LHCN-M2 (cell line): ENCODE measurements at places on chromosomes 1 and 21. TPM values are rescaled to one million over a fixed set of nuclear protein-coding genes. Genes with fewer than 3 reads are reported as not detected.

DNA sequence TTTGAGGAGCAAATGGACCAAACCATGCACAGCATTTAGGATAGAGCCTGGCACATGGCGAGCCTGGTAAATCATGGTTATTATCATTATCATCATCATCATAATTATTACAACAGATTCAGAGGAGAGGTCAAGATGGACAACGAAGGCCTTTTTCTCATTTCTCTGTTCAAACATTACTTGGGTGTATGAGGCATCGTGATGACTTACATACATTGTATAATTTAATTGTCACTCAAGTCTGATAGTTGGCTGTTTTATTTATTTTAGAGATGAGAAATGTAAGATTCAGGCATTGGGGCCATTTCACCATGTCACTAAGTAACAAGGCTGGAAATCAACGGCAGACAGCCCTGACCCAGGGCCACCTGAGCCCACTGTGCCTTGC, 68.1 kb downstream of the SLC35F3 start:
- DNase-seq, result no peak

GRCh38 chr21:45405271-45405818, 380 bp downstream of the COL18A1 start:
- DNase-seq, result no peak

DNA sequence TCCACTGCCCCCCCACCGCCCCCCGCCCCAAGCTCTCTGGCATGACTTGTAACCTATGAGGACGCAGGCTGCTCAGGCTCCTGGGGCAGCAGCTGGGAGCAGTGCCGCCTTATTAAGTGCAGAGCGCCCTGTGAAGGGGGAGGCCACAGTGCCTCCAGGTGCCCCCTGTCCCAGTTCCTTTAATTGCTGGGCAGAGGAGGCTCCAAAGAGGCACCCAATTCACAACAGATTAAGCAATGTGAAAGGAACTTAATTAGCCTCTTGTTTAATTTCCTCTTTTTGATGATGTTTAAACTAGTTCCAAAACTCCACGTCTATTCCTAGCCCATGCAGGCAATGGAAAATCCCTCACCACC, 3.0 kb downstream of the RXFP4 start:
- DNase-seq, result no peak

DNA sequence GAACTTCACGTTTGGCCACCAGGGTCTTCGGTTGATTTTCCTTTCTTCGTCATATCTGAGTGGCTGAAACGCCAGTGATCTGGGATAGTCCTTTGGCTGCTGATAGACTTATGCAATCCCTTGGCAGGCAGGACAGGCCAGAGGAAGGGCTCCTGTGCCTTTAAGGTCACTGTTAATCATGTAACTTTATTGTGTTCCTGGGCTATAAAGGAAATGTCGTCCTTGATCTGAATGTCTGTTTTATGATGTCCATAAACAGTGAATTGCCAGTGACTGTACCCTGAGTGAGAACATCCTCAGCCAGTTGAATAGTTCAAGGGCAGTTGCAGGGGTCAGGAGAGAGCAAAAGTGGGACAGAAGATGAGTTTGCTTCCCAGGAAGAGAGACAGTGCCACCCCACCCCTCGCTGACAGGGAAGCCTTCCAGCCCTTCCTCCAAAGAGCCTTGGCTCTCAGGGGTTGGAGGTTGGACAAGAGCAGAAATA, 68.0 kb downstream of the PDE9A start:
- peak; percentile 9 for DNase-seq

GRCh38 chr1:232585486-232585885, 44.4 kb downstream of the SIPA1L2 start:
- no peak for DNase-seq

- no peak for DNase-seq
These were observed 1.5 kb downstream of the CD58 start for GRCh38 chr1:116569381-116569670.

- no peak for DNase-seq
These were observed 24.4 kb upstream of the ZC3H12A start for GRCh38 chr1:37449936-37450335.

- peak; percentile 91 for DNase-seq
These were observed 2.0 kb downstream of the AHDC1 start for GRCh38 chr1:27601771-27602461.

GRCh38 chr21:25191141-25191540, 416.1 kb downstream of the MRPL39 start:
- DNase-seq, result no peak

DNA sequence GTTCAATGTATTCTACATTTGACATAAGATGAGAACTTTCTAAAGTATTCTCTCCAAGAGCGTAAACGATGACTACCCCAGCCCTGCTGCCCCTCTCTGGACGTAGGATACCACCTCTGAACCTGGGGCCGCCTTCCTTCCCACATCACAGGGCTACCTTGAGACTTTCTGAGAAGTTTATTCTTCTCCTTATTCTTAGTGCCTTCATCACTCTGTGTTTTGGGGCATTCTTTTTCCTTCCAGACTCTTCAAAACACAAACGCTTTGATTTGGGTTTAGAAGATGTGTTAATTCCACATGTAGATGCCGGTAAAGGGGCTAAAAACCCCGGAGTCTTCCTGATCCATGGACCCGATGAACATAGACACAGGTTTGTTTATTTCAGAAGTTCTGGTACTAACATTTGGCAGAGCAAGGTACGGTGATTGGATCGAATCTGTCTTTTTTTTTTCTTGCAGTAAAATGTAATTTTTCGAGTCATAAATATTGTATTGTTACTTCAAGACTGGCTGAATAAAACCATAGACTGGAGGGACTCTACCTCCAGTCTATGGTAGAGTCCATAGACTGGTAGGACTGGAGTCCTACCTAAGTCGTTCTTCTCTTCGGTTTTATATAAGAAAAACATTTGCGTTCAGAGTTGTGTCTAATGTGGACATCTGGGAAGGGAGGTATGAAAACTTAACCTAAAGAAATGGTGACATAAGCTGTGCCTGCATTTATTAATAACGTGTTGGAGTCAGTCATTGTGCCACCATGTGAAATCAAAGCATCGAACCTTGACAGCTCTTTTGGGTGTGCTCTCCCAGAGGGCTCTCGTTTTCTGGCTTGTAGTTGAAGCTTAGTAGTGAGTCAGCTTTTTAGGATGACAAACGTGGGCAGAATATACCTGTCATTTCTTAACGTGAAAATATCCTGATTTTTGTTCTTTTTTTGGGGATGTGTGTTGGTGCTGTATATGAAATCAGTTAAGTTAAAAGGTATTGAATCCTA, 1.2 kb downstream of the MAN1A2 start:
- DNase-seq, result peak; percentile 12

DNA sequence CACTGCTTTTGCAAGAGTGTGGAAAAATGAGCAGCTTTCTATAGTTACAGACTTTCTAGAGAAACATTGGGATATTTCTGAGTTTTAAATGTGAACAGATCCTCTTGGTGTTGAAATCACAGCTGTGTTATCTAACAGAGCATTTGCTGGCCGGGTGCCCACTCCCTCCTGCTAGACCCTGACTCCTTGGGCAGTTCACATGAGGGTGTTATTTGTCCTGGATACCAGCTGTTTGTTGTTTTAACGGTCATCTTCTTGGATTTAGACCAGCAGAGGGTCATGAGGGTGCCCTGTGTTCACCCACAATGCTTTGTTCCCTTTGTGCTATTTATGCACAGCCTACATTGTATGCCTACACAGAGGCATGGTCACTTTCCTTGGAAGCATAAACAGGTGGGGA, 67.1 kb downstream of the CENPF start:
- DNase-seq, result peak; percentile 91

DNA sequence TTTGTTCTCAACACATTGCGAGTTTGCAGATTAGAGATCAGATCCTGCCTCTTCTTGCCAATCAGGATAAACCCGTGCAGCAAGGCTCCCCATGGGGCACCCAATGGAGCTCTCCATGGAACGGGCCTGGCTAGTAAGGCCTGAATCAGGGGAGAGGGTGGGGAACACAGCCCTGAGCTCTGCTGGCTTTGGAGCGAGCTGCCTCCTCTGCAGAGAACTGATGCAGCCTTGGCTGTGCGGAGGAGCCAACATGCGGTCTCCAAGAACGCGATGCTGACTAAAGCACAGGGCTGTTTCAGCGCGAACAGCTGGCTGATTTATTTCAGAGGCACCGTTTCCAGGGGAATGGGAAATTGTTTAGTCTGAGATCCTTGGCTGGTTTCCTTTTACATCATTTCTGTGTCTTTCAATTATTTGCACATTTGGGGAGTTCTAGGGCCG, 139.7 kb downstream of the TSEN15 start:
- peak; percentile 87 for DNase-seq

DNA sequence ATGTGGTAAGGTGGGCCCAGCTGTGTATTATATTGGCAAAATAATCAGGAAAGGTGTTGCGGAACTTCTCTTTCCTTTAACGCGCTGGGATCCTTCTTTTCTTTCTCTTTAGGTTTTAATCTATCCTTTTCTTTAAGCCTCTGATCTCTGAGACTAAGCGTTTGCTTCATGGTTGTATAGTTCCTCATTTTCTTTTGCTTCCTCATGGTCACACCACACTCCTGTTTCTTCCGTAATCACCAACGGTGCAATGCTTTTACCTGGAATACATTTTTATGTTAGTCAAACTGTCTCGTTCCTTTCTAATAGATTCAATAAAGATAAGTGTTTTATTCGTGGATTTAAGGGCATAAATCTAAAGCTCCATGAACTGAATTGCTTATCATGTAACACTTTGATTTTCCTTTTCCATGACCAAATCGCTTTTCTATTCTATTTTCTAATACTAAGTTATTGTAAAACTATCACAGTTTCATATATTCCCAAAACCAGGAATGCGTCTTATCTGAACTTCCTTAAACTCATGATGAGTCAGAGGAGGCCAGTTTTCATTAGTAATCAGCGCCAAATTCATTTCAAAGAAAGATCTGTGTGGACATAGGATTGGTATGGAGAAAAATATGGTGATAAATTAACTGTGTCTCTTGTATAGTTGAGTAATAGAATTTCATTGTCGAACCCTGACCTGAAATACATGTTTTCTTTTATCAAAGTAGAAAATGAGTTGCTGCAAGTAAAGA, 12.2 kb downstream of the SDCCAG8 start:
- DNase-seq, result peak; percentile 80

GRCh38 chr1:173360487-173361063, 116.6 kb upstream of the PRDX6 start:
- no peak for DNase-seq

DNA sequence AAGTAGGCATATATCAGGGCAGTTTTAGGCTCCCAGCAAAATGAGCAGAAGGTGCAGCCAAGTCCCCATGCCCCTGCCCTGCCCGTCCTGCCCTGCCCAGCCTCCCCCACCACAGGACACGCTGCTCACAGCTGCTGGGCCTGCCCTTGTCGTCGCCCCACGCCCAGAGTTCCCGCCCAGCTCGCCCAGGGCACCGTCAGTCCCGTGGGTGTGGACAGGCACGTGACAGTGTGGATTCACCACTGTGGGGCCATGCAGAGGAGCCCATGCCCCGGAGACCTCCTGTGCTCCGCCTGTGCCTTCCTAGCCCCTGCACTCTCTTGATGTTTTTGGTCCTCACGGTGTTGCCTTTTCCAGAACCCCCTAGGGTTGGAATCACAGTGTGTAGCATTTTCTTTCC, 7.0 kb downstream of the FAAP20 start:
- DNase-seq, result no peak

- DNase-seq, result no peak
These were observed 17.9 kb downstream of the EPHA2 start for GRCh38 chr1:16137890-16138467.

- peak; percentile 66 for DNase-seq
These were observed 75.5 kb upstream of the DYNLT5 start for GRCh38 chr1:66676613-66677298.

GRCh38 chr1:205072881-205073280, 11.4 kb downstream of the TMEM81 start:
- DNase-seq, result no peak

DNA sequence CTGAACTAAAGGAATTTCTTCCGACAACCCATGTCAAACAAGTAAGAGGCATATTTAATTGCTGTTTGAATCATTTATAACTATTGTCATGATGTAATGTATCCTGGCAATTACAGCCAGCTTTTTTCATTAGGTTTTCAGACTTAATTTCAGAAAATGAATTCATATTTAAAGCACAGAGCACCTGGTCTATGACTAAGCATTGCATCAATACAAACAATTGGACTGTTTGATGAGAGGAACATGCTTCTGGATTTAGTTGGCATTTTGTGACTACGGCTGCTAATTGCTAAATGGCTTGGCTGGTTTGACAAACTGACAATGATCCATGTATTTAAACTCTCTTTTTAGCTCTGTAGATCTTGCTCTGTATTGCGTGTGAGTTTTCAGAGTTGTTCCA, 853.4 kb downstream of the NCAM2 start:
- peak; percentile 53 for DNase-seq

DNA sequence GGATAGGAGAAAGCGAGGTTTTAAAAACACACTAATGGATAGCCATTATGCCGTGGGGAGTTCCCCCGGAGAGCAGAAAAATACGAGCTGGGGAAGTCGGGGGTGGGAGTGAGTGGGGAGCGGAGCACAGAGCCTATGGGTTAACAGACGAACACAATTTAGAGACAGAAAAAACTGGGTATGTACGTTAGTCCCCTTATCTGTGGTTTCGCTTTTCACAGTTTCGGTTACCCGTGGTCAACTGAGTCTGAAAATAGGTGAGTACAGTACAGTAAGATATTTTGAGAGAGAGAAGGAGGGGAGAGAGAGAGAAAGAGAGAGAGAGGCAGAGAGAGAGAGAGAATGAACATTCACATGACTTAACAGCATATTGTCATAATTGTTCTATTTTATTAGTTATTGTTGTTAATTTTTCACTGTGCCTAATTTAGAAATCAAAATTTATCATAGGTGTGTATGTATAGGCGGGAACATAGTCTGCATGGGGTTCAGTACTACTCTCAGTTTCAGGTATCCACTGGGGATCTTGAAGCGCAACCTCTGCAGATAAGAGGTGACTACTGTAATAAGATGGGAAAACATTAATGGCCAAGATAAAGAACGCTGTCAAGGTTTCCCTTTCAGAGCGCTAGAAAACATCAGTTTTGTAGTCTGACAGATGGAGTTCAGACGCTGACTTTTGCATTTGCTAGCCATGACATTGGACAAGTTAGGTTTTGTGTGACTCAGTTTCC, 125.6 kb upstream of the LMO4 start:
- DNase-seq, result no peak

DNA sequence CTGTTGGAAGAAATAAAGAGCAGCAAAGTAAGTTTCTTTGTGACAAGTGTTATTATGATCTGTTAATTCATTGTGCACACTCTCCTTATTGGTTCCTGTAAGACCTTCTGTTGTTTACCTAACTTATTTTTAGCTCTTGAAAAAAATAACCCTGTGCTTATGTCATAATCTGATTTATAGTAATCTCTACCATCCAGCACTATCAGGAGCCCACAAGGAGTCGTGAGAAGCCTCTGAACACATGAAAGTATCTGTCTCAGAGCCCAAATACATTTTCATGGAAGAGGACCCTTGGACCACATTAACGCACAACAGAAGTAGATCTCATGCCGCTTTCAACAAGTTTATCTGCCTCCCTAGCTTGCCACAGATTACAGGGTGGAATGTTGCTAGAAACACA, 45.8 kb downstream of the CENPF start:
- DNase-seq, result no peak

OPRD1 gene
- 0.23 and 0.32 TPM in 2 replicates for total RNA-seq

GUCA2A gene
- total RNA-seq, result not detected in 2 replicates

S100A5 gene
- total RNA-seq, result 1.3 TPM in 1 of 2 replicates, not detected in the other

SLC35F3 gene
- total RNA-seq, result not detected in 2 replicates

KCNJ15 gene
- 19.2 and 19.8 TPM in 2 replicates for total RNA-seq

TOMM40L gene
- total RNA-seq, result 9.8 and 12.6 TPM in 2 replicates

CASP9 gene
- total RNA-seq, result 8.2 and 11.3 TPM in 2 replicates

SLX9 gene
- total RNA-seq, result 21.2 and 24.9 TPM in 2 replicates

MAP3K21 gene
- total RNA-seq, result under 0.01 TPM in 1 of 2 replicates, not detected in the other

ERICH3 gene
- not detected in 2 replicates for total RNA-seq

IL19 gene
- not detected in 2 replicates for total RNA-seq

PIGR gene
- not detected in 2 replicates for total RNA-seq

IGFN1 gene
- total RNA-seq, result 0.26 and 0.34 TPM in 2 replicates

FOXE3 gene
- not detected in 2 replicates for total RNA-seq

ACTL8 gene
- total RNA-seq, result not detected in 2 replicates

FMO2 gene
- total RNA-seq, result not detected in 2 replicates

KIAA0040 gene
- not detected in 2 replicates for total RNA-seq
